ENCODE measurements at places on chromosomes 1 and 21.

GRCh38 chr21:44867999-44868700 lies 5.3 kb downstream of the PTTG1IP start:
- no peak for DNase-seq

DNA sequence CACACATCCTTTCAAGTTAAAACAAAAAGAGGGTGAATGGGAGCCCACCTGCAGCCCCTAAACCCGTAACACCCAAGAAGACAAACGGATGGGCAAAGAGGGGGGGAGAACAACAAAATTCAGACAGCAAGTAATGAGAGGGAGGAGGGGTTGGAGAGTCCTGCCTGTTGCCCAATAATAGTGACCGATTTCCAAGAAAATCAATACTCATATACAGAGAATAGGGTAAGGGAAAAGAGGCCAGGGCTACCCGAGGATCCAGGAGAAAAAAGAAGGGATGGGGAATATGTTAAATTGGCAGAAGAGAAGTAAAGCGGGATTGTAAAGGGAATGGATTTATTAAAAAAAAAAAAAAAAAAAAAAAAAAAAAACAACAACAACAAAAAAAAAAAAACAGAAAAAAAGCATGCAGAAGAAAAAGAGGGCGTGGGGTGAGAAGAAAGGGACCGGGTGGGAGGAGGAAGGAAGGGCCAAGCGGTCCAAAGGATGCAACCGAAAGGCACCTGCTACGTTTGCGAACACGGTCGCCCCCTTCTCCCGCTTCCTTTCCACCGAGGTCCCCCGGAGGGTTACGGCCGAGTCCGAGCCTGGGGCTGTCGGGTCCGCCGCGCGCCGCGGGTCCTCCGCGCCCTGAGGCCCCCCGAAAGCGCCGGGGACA lies 930 bp downstream of the SLC30A10 start:
- no peak for DNase-seq

DNA sequence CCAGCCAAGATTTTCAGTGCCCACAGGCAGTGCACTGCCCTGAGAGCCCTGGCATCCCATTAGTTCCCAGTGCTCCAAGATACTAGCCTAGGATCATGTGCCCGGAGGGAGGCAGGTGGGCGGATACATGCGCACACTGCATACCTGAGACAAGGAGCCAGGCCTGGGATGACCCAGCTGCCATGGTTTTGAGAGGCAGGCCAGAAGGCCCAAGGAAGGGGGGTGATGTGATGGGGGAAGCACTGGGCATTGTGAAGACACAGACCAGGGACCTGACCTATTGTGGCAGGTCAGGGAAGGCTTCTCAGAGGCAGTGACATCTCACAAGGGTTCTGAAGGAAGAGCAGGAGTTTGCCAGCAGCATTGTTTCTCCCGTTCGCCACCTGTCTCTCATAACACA lies 3.6 kb downstream of the ZC3H12A start:
- no peak for DNase-seq

- DNase-seq, result no peak
Measured at GRCh38 chr1:11984576-11984975, 4.3 kb downstream of the MFN2 start.

DNA sequence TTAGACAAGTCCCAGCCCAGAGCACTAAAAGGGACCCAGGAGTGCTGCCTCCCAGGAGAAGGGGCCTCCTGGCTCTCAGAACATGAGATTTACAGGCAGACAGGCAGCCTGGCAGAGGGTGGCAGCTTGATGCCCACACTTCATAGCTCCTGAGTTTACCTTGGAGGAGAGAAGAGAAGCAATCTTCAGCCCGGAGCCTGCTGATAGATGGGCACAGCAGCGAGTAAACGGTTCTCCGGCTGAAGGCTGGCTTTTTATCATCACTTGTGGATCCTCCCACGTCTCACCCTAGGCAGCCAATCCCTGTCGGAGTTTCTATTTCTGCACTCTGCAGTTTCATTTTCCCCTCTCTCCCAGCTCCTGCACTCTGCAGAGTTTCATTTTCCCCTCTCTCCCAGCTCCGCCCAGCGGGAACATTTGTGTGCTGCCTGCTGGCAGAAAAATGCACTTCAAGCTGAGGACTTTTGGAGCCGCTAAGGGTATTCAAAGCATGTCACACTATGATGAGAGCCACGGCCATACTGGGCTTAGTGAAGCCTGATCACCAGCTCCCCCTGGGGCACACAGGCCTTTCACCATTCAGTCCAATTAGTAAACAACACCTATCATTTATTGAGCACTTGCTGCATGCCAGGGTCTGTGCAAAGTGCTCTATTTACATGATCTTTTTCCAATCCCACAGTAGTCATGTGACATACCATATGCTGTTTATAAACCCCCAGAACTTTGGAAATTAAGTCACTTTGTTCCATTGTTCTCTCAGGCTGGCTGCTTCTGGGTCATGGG lies at the start of gene IFI6:
IFI6 (minus strand) TSS at position 229 of the 786 bp plus-strand sequence. CDS start 2,878 bp downstream, outside the sequence.
- DNase-seq, result peak; percentile 89
